Esophagus muscularis mucosa (tissue), 4 donors: ENCODE measurements at places on chromosomes 1 and 21. TPM values are rescaled to one million over a fixed set of nuclear protein-coding genes. Genes with fewer than 3 reads are reported as not detected.

GREM2 gene
- total RNA-seq, result 0.83 TPM

- no peak overlapping the region for H3K27ac ChIP-seq
- DNase-seq, result no peak
- no peak overlapping the region for H3K4me3 ChIP-seq
- H3K4me1 ChIP-seq, result no peaks in the 10 kb centered on the region
- peaks cover 20% of the 10 kb centered on the region for H3K27me3 ChIP-seq
- H3K36me3 ChIP-seq, result no peaks in the 10 kb centered on the region
Measured at GRCh38 chr1:24308365-24309015, 10.7 kb upstream of the GRHL3 start.

GRCh38 chr1:45443580-45444446 is 47.1 kb downstream of the TESK2 start:
- H3K27ac ChIP-seq, result no peak overlapping the region
- no peak for DNase-seq
- H3K4me1 ChIP-seq, result no peaks in the 10 kb centered on the region
- H3K27me3 ChIP-seq, result no peaks in the 10 kb centered on the region

- no peak within 1 kb of the TSS for H3K27ac ChIP-seq
- H3K27me3 ChIP-seq, result no peaks in the 10 kb centered on the region
- H3K4me1 ChIP-seq, result no peaks in the 10 kb centered on the region
- no peaks in the 10 kb centered on the region for H3K36me3 ChIP-seq
- no peak for DNase-seq
Measured at GRCh38 chr1:158604968-158605367, at the start of gene OR10Z1. Gene OR10Z1 (plus strand): TSS chr1:158605268. CDS start chr1:158606439, 1,171 bp downstream.

DNA sequence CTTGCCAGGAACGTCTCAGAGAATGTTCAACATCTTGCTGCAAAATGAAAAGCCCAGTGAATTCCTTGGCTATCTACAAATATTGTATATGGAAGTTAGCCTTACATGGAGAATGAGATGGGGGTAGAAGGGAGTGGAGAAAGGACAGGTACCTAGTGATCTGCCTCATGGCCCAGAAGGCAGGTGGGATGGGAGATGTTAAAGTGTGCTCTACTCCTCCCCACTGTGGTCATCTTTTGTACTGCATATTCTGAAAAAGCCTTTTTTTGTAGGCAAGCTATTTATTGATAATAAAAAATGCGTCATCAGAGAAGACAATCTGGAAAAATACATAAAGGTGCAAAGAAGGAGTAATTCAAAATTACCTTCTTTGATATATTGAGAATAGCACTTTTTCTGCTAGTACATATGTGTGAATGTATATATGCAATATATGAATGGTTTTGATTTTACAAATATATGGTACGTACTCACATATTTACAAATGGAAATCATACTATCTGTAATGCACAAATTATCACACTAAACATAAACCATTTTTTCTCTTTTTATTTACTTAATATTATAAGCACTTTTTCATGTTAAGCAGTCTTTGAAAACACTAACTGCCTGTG is 19.1 kb upstream of the SLC5A9 start:
- H3K27me3 ChIP-seq, result no peaks in the 10 kb centered on the region
- H3K36me3 ChIP-seq, result no peaks in the 10 kb centered on the region
- no peak for DNase-seq
- no peak overlapping the region for H3K27ac ChIP-seq
